ENCODE measurements at places on chromosomes 4 and X.

DNA sequence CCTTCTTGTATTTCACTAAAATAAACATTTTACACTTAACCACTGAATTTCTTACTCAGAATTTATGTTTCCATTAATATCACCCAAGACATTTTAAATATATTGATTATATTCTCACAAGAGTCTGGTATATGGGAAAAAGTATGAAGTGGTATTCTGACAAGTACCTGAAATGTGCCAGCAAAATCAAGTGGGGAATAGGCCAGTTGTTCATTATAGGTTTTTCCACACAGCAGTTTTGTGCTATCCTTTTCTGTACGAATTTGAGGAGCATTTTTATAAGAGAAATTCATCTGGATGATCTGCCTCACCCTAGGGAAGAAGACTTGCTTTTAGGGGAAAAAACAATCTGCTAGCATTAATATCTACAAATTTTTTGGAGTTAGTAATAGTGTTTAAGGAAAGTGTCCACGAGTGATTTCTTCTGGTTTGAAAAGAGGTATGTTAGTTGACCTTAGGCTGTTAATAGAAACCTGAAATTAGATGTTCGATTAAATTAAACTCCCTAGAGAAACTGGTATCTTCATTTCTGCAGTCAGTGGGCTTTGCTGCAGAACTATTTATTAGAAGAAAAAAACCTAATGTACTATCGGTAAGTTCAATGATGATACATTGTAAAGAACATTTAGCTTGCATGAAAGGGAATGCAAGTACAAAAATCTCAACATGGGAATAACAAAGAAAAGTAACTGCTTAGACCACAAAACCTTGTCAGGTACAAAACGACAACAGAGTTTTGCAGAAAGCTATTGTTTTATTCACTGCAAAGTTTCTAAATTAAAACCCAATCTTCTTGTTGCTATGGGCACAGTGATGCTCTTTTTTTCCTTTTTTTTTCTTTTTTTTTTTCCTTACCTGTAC, 1.8 kb downstream of the KLF3 start:
- DNase-seq: no peak

DNA sequence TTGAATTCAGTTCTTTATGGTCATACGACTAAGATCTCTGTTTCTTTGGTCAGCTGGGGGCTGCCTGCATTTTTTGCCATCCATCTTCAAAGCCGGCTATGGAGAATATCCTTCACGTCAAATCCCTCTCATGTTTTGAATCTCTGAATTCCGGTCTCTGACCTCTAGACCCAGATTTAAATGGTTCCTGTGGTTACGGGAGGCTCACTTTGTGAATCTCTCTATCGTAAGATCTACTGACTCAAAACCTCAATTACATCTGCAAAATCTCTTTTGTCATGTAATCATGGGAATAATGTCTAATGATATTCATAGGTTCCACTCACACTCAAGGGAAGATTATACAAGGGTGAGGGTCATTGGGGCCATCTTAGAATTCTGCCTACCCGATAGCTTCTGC, 5.7 kb upstream of the MPC1L start:
- no peak for DNase-seq

- DNase-seq: no peak
Observed at GRCh38 chrX:129493643-129494042, 29.6 kb downstream of the SMARCA1 start.

GRCh38 chr4:7167706-7168105, 24.6 kb upstream of the SORCS2 start:
- DNase-seq: no peak

GRCh38 chr4:108116423-108117168, 52.1 kb downstream of the LEF1 start:
- no peak for DNase-seq

- DNase-seq: no peak
Observed at GRCh38 chr4:125505621-125506020, 190.9 kb downstream of the FAT4 start.

- DNase-seq: no peak
Observed at GRCh38 chr4:152256996-152257395, 278.9 kb downstream of the FBXW7 start.

DNA sequence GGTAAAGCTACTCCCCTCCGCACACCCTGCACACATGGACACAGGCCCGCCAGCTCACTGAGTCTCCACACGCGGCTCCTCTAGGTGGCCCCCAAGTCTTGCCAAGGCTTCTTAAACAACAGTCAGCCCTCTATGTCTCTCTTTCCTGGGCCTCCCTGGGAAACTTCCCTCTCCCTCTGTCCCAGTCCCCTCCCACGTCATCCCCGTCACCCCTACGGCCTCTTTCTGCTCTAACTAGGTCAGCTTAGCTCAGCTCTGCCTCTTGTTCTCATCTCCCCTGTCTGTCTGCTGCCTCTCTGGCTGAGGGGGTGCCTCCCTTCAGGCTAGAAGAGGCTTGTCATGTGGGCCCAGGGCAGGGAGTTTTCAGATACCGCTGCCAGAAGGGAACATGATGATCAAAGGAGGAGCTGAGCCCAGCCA, 38.8 kb downstream of the SEPTIN6 start:
- no peak for DNase-seq

- no peak for DNase-seq
Observed at GRCh38 chrX:103792916-103793544, 16.4 kb downstream of the PLP1 start.

- DNase-seq: no peak
Observed at GRCh38 chr4:773214-773613, 52.7 kb downstream of the CPLX1 start.

DNA sequence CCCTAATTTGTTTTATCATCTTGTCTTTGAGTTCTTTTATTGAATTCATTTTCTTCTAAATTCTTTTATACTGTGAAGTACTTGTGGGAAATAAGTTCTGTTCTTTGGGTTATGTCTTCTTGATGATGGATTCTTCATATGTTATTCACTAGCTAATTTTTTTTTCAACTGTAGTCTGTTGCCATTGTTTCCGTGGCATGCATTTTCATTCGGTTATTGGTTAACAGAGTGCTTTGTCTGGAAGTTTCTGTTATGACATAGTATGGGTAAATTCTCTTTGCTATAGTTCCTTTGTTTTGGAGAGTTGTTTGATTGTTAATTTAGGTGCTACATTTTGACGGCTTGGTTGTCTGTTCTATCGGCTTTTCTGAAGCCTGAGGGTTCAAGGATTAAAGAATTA, 184.9 kb upstream of the AADAT start:
- no peak for DNase-seq

Data from NCI-H345 (cell line).